ENCODE measurements at places on chromosomes 4 and X.

- no peak for DNase-seq
Measured at GRCh38 chrX:1749499-1749898, 134.6 kb downstream of the ASMT start.

GRCh38 chr4:113436360-113436759, 325.2 kb downstream of the CAMK2D start:
- peak; percentile 6 for DNase-seq

GRCh38 chr4:117311215-117311614, 225.8 kb upstream of the TRAM1L1 start:
- no peak for DNase-seq

GRCh38 chrX:5891378-5891777, 337.3 kb downstream of the NLGN4X start:
- DNase-seq = no peak

DNA sequence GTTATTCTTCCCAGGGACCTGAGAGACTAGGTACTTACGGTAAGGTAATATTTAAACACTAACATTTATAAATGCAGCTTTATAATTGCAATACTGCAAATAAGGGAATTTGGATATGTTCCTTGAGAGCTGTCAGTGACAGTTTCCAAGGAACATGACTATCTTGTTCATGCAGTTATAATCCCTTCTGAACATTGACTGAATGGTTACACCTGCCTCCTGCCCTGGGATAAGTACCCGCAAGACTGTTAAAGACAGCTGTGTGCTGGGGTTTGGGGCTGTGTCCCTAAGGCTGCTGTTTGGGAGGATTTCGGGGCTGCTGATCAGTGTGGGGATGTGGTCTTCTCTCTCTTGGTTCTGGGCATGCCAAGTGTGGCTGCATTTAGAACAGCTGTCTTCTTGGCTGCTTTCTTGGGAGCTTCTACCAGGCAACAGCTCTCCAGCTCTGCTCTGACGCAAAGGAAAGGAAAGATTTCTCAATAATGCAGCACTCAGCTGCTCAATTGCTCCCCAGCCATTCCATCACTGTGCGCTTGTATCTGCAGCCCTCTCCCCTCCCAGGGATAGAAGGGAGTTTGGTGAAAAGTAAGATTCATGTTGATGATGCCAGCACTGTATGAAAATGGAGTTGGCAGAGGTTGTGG, 298.8 kb upstream of the TAPT1 start:
- DNase-seq = no peak

GRCh38 chrX:13383907-13384306, 64.1 kb upstream of the ATXN3L start:
- DNase-seq = no peak

GRCh38 chr4:183348706-183349659, 26.8 kb upstream of the CLDN24 start:
- DNase-seq = no peak

Measured in NCI-H1092 treated with DMSO at 0.1 percent for 48 hours (cell line).